ENCODE measurements at places on chromosomes 1 and 21.

DNA sequence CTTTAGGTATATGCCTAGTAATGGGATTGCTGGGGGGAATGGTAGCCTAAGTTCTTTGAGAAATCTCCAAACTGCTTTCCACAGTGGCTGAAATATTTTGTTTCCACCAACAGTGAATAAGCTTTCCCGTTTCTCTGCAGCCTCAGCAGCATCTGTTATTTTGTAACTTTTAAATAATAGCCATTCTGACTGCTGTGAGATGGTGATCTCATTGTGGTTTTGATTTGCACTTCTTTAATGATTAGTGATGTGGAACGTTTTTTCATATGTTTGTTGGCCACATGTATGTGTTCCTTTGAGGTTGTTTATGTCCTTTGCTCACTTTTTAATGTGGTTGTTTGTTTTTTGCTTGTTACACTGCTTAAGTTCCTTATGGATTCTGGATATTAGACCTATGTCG is 237.4 kb downstream of the CENPF start:
- no peak for DNase-seq

- no peak for DNase-seq
Measured at GRCh38 chr21:26072666-26073615, 97.6 kb downstream of the APP start.

DNA sequence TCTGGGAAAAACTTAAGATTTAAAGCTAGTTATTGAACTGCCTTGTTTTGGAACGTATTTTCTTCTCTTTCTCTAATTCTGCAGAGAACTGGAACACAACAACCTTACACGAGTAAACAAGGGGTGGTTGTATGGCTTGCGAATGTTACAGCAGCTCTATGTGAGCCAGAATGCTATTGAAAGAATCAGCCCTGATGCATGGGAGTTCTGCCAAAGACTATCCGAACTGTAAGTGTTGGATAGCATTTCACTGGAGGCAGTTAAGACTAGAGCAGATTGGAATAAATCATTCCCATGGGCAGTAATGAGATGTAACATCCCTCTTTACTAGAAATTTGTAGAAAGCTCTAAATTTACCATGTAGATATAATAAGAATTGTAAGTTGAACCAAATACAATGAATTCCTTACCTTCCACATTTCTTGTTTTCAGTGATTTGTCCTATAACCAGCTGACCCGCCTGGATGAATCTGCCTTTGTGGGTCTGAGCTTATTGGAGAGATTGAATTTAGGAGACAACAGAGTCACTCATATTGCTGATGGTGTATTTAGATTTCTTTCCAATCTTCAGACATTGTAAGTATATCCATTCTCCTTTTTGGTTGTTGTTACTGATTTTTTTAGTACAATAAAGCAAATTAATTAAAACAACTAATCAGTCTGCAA is 22.9 kb downstream of the LRIG2 start:
- DNase-seq: no peak

- no peak for DNase-seq
Measured at GRCh38 chr1:110610696-110611286, 4.6 kb upstream of the KCNA2 start.

- DNase-seq: no peak
Measured at GRCh38 chr1:33088119-33088906, 7.4 kb downstream of the AZIN2 start.

DNA sequence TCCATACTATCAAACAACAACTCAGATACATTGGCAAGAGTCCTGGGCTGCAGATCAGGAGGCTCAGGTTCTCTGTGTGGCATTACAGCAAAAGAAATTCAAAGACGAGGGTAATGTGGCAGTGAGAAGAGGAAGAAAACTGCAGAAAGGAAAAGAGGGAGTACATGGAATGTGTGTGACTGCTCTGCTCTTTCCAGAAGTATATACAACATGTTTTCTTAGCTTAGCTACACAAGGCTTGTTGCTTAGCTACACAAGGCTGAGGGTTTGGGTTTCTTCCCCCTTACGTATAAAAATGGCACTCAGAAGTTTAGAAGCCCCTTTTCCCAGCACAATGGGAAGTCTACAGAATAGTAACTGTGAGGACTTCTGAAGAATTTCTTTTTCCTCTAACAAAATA is 86.0 kb downstream of the PRRX1 start:
- DNase-seq: no peak

- DNase-seq: no peak
Measured at GRCh38 chr1:92066321-92066720, 8.9 kb downstream of the SETSIP start.

DNA sequence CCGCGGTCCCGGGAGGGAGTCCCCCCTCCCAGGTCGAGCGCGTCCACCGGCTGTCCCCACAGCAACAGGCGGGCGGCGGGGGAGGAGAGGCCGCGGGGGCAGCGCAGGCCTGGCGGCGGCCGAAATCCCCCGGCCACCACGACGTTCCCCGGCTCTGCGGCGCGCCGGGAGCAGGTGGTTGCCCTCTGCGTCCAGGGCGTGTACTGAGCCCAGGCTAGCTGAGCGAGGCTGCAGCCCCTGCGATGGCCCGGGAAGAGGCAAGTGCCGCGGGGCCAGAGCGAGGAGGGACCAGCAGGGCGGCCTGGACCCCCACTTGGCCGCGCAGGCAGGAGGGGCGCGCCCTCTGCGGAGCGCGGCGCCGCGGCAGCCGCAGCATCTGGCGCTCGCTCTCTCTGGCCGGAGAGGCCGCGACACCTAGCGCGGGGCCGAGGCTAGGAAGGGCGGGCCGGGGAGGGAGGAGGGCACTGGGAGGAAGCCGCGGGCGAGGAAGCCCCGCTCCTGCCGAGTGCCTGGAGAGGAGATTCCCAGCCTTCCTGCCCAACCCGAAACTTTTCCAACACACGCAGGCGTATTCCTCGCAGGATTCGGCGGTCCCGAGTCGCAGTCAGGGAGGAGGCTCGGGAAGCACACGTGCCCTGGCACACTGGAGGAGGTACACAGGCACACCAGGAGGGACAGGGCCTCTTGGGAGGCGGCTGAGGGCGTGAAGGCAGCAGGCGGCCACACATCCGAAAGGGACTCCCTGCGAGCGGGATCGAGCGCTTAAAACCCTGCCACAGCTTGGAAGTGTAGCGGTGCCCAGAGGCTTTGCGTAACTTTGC is 4.9 kb upstream of the PROX1 start:
- no peak for DNase-seq

- DNase-seq: no peak
Measured at GRCh38 chr1:12472798-12473551, 145.0 kb downstream of the DHRS3 start.

DNA sequence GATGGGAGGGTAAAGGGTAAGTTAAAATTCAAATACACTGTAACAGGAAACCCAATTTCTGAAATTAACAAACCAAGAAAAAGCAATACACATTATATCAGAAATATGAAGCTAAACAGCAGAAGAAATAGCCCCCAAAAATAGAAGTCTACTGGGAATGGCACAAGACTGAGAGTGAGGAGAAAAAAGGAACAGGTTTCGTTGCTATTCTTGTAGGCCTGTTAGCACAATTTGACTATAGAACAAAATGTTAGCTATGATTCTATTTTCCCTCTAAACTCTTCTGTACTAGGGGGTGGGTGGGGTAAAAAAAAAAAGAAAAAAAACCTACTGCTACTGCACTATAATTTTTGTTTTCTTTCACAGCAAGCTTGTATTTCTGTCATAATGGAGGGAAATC is 12.5 kb downstream of the RBBP5 start:
- no peak for DNase-seq

DNA sequence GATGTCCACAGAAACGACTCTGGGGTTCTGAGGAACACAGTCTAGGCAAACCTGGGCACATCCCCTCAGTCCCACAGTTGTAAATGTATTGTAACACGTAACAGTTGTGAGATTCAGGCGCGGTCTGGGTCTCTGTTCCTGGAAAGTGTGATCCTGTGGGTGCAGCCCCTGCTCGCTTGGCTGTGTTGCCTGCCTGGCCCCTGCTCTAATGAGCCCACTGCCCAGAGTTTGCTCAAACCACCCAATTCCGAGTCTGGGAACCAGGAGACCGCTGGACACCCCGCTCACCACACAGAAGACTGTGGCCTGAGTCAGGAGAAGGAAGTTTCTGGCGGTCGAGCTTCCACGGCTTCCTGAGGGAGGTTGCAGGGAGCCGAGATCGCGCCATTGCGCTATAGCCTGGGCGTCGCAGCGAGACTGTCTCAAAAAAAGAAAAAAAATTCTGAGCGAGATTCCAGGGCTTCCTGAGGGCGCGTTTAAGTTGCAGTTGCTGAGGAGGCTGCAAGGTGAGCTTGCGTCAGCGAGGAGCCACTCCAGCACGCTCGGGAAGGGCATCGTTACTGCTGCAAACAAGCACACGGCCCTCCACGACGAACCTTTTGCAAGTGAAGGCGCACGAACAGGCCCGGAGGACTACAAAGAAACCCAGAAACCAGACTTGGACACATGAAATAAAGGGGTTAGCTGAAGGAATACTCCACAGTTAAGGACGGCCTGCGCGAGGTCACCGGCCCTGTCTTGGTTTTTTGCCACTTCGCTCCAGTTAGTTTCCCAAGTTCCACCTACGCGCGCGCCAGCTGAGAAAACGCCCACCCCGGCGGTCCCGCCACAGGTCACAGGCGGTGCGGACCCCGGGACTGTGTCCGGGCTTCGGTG is 1.1 kb downstream of the C21orf58 start:
- no peak for DNase-seq

DNA sequence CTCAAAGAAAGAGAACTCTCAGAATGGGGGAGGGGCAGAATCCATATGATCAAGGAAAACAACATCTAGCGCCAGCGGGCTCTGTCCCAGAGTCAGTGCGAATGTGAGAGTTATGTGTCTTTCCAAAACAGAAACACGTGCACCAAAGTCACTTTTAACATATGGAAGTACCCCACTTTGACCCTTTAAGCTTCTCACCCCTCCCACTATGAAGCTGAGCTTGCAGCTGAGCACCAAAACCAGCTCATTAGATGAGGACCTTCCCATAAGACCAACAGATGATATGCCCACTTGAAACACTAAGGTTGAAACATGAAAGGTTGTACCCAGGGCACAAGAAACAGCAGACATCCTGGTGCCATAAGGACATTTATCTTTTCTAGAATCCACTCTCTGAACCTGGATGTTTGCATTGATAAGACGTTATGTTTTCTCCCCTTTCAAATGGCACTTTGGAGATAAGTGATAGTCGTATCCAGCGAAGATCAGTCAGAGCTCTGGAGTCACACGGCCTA is 171.0 kb downstream of the TGFBR3 start:
- DNase-seq: no peak

GRCh38 chr1:16237343-16237830 is 404 bp upstream of the CPLANE2 start:
- no peak for DNase-seq

- DNase-seq: no peak
Measured at GRCh38 chr1:198499588-198499987, 40.9 kb downstream of the ATP6V1G3 start.

- DNase-seq: no peak
Measured at GRCh38 chr1:23013657-23014056, 2.0 kb downstream of the TEX46 start.

DNA sequence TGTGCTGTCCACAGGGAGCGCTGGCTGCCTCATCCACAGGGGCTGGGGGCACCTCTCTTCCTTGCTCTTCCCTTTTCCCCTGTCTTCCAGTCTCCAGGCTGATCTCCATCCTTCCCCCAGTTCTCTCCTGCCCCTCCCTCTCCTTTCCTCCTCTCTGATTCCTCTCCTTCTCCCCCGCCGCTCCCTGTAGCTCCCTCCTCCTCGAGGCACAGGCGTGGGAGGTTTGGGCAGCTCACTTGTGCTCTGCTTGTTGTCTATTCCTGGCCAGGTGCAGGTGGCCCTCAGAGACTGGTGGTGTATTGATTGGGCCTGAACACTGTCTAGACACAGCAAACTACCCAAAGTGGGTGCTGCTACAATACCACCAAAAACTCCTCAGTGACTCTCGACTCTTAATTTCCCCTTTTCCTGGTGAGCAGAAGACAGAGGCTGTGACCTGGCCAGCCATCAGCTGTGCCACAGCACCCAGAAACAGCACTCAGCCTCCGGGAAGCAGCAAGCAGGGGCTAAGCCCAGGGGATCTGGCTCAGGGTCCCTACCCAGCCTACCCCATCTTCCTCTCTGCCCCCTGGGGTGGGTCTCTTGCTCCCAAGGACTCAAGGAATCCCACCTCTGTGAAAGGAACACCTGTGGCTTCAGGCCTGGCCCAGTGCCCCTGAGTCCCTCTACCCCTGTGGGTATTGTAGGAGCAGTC is 93.3 kb downstream of the DDX20 start:
- DNase-seq: no peak
